ENCODE measurements at places on chromosomes 7 and 10.

DNA sequence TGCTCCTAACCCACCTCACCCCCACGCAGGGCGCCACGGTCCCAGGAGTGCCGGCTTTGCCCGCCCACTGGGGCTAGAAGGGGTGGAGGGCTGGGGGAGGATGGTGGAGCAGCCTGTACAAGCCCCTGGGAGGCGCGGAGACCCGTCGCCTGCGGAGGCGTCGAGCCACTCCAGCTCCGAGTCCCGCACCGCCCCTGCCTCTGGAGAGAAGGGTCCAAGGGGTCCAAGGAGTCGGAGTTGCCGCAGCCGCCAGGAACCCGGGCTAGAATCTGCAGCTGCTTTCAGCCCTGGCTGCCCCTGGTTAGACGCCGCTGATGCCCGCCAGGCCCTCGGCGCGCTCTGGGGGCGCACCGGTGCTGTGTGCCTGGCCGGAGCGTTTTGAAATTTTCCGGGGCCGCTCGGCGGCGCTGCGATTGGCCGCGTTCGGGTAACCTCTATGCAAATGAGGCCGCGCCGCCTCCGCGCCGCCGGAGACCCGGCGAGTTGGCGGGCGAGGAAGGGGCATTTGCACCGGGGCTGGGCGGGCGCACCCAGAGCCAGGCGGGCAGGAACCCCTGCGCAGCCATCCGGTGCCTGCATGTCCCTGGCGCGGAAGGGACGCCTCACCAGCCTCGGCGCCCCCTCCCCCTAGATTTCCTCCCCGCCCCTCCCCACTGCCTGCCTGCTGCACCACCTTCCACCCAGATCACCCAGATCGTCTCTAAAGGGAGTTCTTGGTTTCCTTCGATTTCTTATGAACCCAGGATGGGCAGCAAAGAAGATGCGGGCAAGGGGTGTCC lies at the start of gene HMX2:
HMX2 (plus strand) TSS at position 502 of the 779 bp plus-strand sequence; CDS start at position 745, 243 bp downstream.
- DNase-seq, result no peak

- no peak for DNase-seq
Observed at GRCh38 chr10:21340331-21340730, 185.2 kb downstream of the SKIDA1 start.

GRCh38 chr7:129390314-129390713 lies 43.9 kb upstream of the STRIP2 start:
- no peak for DNase-seq

DNA sequence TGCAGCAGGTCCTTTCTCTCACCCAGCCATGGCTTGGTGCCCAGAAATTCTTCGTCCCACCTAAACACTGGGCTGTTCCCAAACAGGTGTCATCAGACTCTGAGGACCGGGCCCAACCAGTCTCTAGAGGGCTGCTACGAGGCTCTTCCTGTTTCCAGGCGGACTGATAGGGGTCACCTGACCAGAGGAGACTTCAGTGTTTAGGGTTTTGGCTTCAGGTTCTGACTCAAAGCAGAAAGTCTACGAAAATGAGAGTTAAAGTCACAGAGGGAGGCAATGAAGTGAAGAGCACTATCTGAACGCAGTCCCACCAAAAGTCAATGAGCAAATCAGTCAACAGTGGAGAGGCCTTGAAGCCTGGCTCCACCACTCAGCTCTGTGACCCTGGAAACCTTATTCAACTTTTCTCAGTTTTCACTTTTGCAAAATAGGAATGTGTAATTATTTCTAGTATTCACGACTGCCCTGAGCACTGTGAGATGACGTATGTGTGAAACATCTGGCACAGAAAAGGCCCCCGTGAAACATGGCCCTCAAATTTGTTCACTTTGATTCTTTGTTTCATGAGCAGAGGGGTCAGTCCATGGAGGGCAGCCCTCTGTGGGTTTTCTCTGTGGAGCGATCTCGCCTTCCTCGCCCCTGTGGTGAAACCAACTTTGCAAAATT lies 189.9 kb upstream of the PDE1C start:
- no peak for DNase-seq

DNA sequence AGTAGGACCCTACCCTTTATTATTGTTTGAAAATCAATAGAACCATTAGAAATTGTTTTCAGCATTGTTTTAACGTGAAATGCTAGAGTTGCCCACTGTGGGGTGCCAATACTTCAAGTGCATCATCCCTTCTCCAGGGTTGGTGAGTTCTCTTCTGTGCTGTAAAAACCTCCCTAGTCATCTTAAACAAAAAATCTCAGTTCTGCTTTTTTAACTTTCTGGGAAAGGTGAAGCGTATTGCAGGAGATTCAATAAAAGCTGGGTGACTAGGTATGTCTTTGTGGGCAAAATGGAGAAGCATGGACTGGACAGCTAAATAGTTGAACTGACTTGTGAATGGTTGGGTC lies 699.1 kb downstream of the SUGCT start:
- DNase-seq, result no peak

DNA sequence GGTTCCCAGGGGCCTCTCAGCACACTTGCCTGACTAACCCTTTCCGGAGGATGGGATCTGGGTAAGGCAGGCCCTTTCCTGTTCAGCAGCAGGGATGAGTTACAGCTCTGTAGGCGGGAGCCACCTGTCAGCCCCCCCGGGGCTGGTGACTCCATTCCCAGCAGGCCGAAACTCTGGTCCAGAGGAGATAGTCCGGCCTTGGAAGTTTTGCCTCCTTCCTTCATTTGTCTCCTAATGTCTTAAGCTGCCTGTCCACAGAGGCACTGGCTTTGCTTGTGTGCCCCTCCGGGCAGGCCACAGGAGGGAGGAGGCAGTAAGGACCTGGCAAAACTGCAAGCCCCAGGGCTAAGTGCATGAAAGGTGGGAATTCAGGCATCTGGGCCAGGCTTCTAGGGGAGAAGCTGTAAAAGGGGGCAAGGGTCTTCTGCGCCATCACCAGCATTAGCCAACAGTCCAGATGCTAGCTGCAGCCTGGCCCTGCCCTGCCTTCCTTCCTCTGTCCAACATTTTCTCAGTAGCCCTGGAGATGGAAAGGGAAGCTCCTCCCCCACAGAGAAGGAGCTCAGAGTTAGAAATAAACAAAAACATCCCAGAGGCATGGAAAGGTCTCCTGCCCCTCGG lies 1.2 kb downstream of the ADIRF start:
- no peak for DNase-seq

GRCh38 chr10:102800611-102801335 lies 36.4 kb downstream of the CYP17A1 start:
- DNase-seq, result no peak

GRCh38 chr7:85447004-85447403 lies 260.1 kb upstream of the SEMA3D start:
- DNase-seq, result no peak

DNA sequence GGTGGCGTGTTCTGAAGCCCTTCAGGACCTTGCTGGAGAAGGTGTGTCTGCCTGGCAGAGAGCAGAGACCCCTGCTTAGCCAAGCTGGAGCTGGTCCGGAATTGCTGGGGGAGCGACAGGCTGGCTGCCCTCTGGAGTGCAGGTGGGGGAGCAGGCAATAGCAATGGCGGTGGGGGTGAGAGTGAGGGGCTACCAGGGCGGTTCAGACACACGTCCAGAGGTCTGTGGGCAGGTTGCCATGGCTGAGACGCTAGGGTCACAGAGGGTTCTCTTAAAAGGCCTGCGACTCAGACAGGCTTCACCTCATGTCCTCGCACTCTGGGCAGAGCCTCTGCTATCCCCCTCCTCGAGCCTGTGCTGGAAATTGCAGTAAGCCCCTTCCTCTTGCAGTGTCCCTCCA lies 329.0 kb upstream of the C7orf33 start:
- DNase-seq, result no peak

- no peak for DNase-seq
Observed at GRCh38 chr10:122346326-122346950, 28.1 kb upstream of the PLEKHA1 start.

DNA sequence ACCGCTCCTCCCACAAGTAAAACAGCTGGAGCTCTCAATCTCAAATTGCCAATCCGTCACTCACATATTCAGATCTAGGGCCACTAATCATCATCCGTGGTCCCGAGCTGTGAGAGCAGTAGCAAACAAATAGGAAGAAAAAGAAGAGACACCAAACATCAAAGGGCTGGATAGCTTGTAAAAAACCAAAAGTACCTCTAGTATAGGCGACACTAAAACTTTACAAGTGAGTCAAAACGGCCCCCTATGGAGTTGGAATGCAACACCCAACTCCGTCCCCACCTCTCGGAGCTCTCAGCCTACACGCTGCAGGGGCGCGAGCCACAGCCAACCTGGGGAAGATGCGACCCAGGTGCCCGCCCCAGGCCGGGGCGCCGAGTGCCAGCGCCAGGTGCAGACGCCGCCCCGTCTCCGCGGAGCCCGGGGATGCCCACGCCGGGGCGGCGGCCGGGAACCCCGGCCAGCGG lies 581 bp downstream of the FAM3C start:
- DNase-seq, result peak; percentile 56

DNA sequence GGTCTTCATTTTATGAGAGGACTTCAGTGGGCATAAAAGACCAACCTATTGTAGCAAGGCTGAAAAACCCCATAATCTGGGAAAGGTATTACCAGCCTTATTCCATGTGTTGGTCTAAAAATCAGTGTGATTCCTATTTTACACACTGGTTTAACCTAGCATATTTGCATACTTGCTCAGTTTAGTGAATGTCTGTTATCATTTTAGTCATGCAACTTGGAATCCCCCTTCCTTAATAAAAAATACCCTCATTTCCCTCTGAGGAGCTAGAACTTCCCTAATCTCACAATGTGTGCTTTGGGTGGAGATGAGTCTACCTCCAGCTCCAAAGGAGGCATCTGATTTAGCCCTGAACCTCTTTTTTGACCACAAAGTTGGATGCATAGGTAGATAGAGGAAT lies 312.8 kb upstream of the SORCS1 start:
- no peak for DNase-seq

DNA sequence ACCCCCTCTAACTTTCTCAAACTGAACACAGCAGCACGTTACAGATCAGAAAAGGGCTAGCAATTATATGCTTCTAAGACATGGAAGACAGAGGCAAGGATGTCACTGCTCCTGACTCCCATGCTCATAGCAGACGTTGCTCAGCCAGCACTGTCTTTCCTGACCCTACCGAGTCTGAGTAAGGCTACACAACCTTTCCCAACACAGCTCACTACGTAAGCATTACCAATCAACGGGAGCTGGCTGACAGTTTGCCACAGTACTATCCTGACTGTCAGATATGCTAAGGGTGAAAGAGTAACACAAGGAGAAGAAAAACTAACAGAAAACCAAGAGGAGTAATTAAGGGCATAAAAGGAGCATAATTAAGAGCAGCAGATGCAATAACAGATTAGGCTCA lies 171.2 kb downstream of the CHCHD3 start:
- no peak for DNase-seq

All from activated CD8-positive, alpha-beta memory T cell treated with anti-CD3 and anti-CD28 coated beads, Interleukin-2, amount 50 U/mL, for 4 hours (primary cell).